ENCODE measurements at places on chromosomes 3 and 15.
A peak's percentile ranks its signal among the peaks of the same experiment; 100 is the strongest.

- no peak for DNase-seq
Observed at GRCh38 chr3:50381383-50381782, 22.1 kb upstream of the TMEM115 start.

GRCh38 chr3:171838218-171838720 lies 4.9 kb upstream of the TMEM212 start:
- peak; percentile 60 for DNase-seq

GRCh38 chr15:68277131-68277602 lies 378 bp upstream of the FEM1B start:
- DNase-seq = peak; percentile 48

GRCh38 chr3:45226206-45226915 lies at the start of gene TMEM158:
TMEM158 (minus strand) TSS chr3:45226287; CDS start chr3:45226027, 260 bp downstream.
- peak; percentile 75 for DNase-seq

DNA sequence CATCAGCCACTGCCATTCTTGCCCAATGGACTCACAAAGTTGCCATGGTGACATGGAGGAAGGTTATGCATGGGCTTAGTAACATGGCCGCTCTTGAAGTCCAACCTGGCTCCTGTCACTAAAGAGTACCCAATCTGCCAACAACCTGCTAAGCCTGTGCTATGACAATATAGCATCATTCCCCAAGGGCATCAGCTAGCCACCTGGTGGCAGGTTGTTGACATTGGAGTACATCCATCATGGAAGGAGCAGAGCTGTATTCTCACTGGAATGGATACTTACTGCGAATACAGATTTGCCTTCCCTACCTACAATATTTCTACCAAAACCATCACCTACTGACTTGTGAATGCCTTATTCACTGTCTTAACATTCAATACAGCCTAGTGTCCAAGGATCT lies 138.9 kb upstream of the RORA start:
- DNase-seq = no peak

Data from dorsolateral prefrontal cortex (tissue), 122 donors.